Neural crest cell (in vitro differentiated cells): ENCODE measurements at places on chromosomes 12 and 14. TPM values are rescaled to one million over a fixed set of nuclear protein-coding genes. Genes with fewer than 3 reads are reported as not detected.

DNA sequence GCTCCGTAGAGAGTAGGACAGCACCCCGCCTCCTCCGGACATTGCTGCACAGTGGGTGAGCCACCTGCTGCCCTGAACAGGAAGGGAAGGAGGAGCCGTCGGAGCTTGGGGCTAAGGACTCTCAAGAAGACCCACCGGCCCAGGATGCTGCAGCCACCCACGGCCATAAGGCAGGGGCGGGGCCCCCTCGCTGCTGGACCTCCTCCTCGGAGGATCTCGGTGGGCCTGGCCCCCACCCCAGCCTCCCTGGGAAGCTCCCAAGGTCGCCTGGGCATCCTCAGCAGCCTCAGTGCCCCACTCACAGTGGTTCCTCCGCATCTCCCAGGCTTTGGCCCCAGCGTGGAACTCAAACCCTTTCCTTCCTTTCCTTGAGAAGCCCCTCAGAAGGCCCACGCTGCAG lies 68.6 kb upstream of the DIO3 start:
- DNase-seq = no peak

DNA sequence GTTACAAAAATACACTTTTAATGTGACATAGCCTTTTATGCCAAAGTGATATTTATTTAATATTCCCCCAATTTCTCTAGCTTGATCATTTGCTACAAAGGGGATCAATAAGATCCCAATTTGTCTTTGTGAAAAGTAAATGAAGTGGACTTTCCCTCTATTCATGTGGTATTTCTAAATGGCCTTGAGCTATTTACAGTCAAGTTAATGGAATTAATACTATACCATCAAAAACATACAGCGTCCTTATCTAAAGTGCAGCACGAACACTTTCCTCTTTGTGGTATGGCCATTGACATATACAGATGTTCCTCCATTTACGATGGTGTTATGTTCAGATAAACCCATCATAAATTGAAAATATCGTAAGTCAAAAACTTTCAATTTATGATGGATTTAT lies 23.2 kb downstream of the CFL2 start:
- DNase-seq = no peak

GRCh38 chr14:99478128-99478527 lies 2.5 kb downstream of the SETD3 start:
- DNase-seq = no peak

Gene PLEKHD1
- 0.14 TPM in 1 of 2 replicates, not detected in the other for total RNA-seq

GRCh38 chr14:20976291-20976690 lies 13.5 kb upstream of the METTL17 start:
- no peak for DNase-seq

Gene HIGD1C
- total RNA-seq = not detected in 2 replicates

- no peak for DNase-seq
These were observed 39.5 kb downstream of the GALNT16 start for GRCh38 chr14:69299286-69300035.

Gene PRH2
- not detected in 2 replicates for total RNA-seq

DNA sequence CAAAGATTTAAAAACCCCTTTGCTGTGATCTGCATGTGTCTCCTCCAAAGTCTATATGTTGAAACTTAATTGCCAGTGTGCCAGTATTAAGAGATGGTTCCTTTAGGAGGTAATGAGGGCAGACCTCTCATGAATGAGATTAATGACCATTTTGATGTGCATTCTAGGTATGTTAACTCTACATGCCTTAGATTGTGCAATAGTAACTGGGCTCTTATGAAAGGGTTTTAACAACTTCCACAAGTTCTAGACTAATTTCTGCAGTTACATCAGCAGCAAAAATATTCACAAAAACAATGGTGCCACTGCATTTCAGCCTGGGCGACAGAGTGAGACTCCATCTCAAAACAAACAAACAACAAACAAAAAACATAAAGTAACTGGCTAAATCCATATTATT lies 3.8 kb upstream of the TAS2R10 start:
- no peak for DNase-seq

Gene TAS2R19
- total RNA-seq = 2.8 and 3.3 TPM in 2 replicates

Gene OAS2
- total RNA-seq = not detected in 2 replicates

GRCh38 chr12:124898200-124898922 lies 16.1 kb downstream of the UBC start:
- no peak for DNase-seq

DNA sequence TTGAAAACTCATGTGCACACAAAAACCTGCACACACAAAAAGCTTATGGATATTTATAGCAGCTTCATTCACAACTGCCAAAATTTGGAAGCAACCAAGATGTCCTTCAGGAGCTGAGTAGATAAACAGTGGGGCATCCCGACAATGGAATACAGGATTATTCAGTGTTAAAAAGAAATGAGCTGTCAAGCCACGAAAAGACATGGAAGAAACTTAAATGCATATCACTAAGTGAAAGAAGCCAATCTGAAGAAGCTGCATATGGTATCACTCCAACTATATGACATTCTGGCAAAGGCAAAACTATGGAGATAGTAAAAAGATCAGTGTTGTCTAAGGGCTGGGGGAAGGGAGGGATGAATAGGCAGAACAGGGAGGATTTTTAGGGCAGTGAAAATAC lies 5.2 kb upstream of the TPCN1 start:
- no peak for DNase-seq

GRCh38 chr12:18749386-18749957 lies 11.6 kb downstream of the CAPZA3 start:
- DNase-seq = no peak

DNA sequence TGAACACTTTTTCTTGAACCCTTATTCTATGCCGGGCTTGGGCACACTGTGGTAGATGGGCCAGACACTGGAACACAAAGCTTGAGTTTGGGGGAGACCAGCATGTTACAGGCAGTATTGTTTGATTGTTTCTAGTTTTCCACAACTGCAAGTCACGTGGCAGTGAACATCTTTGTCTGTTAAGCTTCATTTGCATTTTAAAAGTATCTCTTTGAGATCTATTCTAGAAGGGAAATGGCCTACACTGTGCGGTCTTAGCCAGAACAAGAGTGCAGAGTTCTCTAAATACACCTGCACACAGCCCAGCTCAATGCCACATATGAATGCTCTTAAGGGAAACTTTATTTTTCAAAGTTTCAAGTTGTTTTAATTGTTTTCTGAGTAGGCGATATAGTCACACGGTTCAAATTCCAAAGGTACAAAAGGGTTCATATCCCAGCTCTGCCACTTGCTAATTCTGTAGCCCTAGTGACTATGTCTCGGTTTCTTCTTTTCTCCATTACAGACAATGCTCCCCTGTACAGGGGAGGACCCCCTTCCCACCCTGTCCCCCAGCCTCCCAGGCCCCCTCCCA lies 24.9 kb downstream of the RIN3 start:
- DNase-seq = no peak

Gene CDH24
- total RNA-seq = 33.7 and 37.2 TPM in 2 replicates

- DNase-seq = no peak
These were observed 37.7 kb upstream of the DUSP6 start for GRCh38 chr12:89389755-89390661.

Gene OR6C74
- total RNA-seq = not detected in 2 replicates

GRCh38 chr12:48901278-48901677 lies 24.0 kb downstream of the FKBP11 start:
- no peak for DNase-seq

Gene AMDHD1
- 0.18 and 0.30 TPM in 2 replicates for total RNA-seq

GRCh38 chr14:32201193-32201815 lies 541 bp upstream of the RNU6-7 start:
- DNase-seq = peak; percentile 75

GRCh38 chr14:74459289-74459946 lies 33.4 kb upstream of the SYNDIG1L start:
- peak; percentile 43 for DNase-seq

GRCh38 chr12:10159280-10159679 lies 12.7 kb downstream of the OLR1 start:
- DNase-seq = no peak

Gene TEX52
- total RNA-seq = 0.25 TPM in 1 of 2 replicates, not detected in the other

Gene LRIG3
- total RNA-seq = 24.5 and 27.7 TPM in 2 replicates

Gene KCNC2
- not detected in 2 replicates for total RNA-seq

DNA sequence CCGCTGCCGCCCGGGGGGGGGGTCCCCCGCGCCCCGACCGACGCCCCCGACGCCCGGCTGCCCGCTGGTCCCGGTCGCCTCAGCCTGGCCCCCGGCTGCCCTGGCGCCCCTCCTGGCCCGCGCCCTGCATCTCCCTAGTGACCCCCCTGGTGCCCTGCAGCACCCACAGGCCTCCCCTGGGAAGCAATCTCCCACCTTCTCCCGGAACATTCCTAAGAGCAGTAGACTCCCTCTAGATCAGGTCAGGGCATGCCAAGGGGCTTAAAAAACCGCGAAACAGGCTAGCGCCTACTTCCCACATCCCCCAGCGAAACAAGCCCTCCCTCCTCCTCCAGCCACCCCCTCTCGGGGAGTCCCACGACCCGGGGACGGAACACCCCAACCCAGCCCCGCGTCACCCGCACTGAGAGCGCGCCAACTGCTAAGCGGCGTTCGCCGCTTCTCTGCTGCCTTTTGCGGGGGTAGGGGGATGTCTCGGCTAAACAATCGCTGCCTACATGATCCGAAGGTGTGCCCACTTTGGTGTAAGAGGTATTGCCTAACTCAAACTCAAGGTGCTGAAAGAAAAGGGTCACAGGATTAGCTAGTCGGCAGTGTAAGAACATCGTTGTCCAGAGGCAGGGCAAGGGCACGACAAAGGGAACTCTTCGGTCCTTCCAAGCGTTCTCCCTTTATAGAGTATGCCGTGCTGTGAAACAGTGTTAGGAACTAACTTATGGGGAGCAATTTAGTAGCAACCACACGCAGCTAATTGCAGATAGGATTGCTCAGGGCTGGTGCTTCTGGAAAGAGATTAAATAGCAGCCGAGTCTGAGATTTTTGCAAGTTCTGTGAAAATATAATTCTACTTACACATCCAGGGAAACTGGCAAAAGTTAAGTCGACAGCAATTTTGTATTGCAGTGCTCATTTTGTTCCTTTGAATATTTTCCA lies 619 bp upstream of the NTN4 start:
- peak; percentile 13 for DNase-seq

DNA sequence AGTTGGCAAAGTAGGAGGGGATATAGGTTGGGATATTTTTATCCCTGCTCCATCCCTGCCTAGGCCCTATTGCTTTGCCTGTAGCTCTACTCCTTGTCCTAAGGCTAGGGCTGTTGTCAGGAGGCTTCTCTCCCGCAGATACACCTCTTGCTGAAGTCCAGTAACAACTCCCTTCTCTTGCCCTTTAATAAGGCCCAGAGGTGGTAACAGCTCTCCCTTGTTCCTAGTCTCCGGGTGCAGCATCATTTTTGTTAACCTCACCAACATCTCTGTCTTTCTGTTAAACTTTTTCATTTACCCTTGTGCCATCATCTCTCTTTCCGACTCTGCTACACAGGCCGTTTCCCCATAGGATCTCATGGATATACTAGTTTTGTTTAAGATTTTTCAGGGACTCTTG lies 6.3 kb downstream of the ASCL1 start:
- no peak for DNase-seq

- DNase-seq = no peak
These were observed 74.4 kb upstream of the TRHDE start for GRCh38 chr12:72197790-72198189.

GRCh38 chr14:20630340-20631022 lies 11.0 kb downstream of the OR6S1 start:
- DNase-seq = no peak

Gene PTPN21
- total RNA-seq = 21.9 and 25.3 TPM in 2 replicates

Gene A2M
- total RNA-seq = 66.4 and 76.7 TPM in 2 replicates

GRCh38 chr12:52119398-52120254 lies 40.1 kb downstream of the SMIM41 start:
- DNase-seq = peak; percentile 37

GRCh38 chr12:43493261-43493797 lies 58.7 kb downstream of the ADAMTS20 start:
- DNase-seq = no peak

DNA sequence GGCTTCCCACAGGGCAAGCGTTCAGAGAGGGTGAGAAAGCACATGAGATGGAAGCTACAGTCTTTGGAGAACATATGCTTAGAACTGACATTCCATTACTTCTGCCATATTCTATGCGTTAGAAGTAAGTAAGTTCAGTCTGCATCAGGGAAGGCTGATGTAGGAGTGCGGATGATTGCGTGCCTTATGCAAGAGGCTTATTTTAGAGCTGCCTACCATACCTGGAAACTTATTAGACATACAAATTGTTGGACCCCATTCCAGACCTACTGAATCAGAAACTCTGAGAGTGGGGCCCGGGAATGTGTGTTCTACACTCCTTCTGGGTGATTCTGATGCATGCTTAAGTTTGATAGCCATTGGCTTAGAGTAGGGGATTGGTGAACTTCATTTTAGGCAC lies 174.9 kb downstream of the KTN1 start:
- no peak for DNase-seq

Gene OTX2
- 0.77 and 0.84 TPM in 2 replicates for total RNA-seq

Gene DTX3
- total RNA-seq = 74.7 and 75.6 TPM in 2 replicates
